Hematopoietic multipotent progenitor cell treated with erythropoietin and hydrocortisone succinate and interleukin-3 and kit ligand, for 15 days (in vitro differentiated cells): ENCODE measurements at places on chromosomes 4 and X.

DNA sequence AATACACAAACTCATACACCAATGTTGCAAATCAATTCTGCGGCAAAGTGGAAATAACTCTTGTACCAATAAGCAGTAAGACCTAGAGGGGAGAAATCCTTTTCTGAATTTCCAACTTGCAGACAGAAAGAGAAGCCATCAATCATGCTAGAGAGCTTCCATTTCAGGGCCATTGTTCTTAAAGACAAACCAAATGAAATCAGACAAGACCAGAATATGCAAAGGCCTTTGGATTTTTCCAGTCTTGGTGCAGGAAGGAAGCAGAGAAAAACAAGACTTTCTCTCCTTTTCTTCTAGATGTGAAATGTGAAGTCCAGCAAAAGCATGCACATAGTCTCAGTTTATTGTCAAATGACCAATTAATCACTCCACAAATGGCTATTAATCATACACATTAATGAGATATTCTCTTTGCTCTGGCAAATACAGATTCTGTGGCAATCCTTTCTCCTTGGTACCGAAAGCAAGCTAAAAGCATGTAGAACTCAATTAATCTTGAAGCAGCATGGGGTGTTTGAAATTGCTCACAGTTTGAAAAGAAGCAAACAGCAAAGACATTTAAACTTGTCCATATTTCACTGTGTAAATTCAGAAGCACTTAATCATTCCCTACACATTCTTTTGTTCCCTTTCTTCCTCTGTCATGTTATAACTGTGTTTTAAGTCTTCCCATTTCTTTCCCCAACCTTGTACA, 466.1 kb downstream of the GPAT3 start:
- no peak for DNase-seq

GRCh38 chrX:103092942-103093341, at the start of gene NXF3:
Gene NXF3, minus strand, starts transcription at chrX:103093143. Its CDS starts 120 bp downstream, at chrX:103093023.
- no peak for DNase-seq

GRCh38 chr4:2395584-2395983, 22.9 kb downstream of the ZFYVE28 start:
- no peak for DNase-seq

DNA sequence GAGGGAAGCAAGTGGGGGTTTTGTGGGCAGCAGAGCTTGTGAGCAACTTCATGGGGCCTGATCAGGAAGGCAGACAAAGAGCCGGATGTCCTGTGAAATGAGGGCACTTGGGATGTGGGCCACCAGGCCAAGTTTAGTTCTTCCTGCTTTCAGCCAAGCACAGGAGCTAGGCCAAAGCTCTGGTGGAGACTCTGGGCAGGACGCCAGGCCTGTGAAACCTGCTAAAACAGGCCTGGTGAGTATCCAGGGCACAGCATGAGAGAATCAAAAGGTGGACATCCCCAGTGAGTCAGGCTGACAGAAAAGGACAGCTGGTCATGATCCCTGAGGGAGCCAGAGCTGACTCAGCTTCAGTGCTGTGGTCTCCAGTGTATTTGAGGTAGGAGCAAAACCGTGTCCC, 95.7 kb downstream of the NPNT start:
- DNase-seq = no peak

GRCh38 chrX:70087857-70088630, 25.8 kb downstream of the OTUD6A start:
- DNase-seq = peak; percentile 17

DNA sequence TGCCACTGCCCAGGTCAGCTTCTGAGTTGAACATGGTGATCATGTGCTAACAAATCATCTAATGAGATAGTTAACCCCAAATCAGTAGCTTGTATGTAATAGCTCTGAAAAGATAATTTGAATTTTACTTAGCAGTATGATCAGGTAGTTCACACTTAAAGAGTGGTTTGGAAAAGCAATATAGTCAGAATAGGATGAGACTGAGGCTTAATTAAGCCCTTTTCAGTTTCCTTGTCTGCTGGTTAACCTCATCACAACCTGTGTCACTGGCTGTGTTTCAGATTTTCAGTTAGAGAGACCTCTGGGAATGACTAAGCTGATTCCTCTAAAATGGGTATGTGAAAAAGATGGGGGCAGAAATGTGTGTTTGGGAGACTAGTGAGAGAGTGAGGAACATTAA, 38.1 kb downstream of the GPR174 start:
- no peak for DNase-seq

DNA sequence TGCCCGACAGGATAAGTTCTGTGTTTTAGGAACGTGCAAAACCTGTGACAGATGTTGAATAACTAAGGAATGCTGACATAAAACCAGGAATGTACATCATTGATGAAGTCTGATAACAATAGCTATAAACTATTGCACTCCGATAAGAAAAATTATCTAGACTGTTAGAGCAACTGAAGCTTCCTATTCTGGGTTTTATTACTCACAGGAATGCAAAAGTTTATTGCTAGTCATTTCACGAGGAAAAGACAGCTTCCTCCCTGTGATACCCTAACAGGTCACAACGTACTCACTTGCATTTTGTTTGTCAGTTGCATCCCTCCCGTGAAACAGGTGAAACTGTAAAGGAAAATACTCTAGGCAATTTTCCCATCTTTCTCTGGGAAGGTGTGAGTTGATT, 65.9 kb downstream of the CLDN22 start:
- DNase-seq = no peak

DNA sequence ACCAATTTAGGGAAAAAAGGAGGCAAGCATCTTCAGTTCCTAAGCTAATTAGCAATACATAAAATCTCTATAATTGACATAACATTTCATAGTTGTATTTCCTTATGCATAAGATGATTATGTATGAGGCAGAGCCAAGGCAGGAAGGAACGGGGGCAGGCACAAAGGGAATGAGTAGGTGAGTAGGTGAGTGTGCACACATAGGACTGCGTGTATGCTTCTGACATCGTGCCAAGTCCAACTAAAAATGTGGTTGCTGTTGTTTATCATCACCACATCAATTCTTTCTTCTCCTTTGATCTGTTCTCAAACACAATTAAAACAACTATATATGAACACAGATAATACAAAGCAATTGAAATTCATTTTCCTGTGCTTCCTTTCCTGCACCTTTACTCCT, 131.2 kb downstream of the UNC5C start:
- no peak for DNase-seq
